ENCODE measurements at places on chromosomes 2 and 18. TPM values are rescaled to one million over a fixed set of nuclear protein-coding genes. Genes with fewer than 3 reads are reported as not detected.

- H3K4me3 ChIP-seq = no peak overlapping the region
- H3K27me3 ChIP-seq = no peaks in the 10 kb centered on the region
- peaks cover 44% of the 10 kb centered on the region for H3K4me1 ChIP-seq
These were observed 50.8 kb downstream of the TWIST2 start for GRCh38 chr2:238898534-238899281.

DNA sequence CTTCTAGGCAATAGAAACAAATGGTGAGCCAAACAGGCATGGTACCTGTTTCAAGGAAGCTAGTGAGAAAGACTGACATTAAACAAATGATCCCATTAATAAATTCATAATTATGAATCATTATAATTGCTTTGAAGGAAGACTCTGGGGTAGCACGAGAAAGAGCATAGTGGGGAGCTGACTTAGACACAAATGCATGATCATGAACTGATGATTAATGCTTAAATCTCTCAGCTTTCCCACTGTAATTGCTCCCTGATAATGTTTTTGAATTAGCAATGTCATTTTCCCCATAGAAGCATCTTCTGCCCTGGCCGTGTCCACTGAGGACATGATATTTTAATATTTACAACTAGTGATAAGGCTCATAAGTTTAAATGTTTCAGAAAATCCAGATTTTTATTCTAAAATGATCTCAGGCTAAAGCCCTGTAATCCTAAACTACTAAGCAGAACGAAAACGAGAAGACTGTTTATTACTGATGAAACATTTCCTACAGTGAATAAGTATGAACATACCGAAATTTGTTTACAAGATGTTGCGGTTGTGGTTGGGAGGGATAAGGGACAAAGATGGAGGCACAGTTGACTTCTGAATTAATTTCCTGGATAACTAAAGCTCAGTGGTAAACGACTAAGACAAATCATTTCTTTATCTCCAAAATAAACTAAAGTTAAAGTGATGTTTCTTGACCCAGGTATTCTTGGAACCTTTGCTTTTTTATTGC, 47.3 kb upstream of the TACR1 start:
- DNase-seq = no peak
- no peak overlapping the region for H3K27ac ChIP-seq
- H3K36me3 ChIP-seq = no peaks in the 10 kb centered on the region
- H3K27me3 ChIP-seq = no peaks in the 10 kb centered on the region

GRCh38 chr18:21841570-21841969, 101.0 kb downstream of the MIB1 start:
- H3K4me1 ChIP-seq = no peaks in the 10 kb centered on the region
- no peak for DNase-seq
- H3K36me3 ChIP-seq = peaks cover 4% of the 10 kb centered on the region
- H3K27me3 ChIP-seq = no peaks in the 10 kb centered on the region

The SPP2 gene
- total RNA-seq = not detected

DNA sequence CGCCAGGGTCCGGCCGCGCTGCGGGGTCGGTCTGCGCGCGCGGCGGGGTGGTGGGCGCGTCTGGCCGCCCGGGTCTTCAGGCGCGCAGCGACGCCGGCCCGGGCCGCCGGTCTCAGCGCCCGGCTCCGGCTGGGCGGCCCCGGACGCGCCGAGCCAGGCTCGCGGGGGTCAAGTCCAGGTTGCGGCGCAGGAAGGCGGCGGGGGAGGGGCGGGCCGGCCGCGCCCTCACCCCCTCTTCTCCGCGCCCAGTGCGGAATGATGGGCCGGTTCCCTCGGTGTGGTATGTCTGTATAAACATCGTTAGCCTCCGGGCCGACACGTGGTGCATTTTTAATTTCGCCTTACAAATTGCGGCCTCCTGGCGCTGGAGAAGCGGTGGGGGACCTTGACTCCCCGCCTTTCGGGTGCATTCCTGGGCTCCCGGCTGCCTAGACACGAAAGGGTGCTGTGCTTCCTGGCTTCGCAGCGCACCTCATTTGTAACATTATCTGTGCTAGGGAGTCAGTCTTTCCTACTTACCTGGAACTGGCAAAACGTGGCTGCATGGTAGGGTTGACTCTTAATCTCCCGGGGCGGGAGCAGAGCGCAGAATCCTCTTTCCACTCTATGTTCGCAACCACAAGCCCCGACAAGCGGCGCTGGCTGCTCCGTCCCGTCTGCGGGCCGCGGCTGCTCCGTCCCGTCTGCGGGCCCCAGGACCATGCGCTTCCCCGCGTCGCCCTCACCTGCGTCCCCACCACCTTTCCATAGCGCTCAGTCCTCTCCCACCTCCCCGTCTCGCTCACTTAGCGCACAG, 69.0 kb downstream of the CTAGE1 start:
- H3K4me3 ChIP-seq = peak overlapping the region; percentile 43
- no peak for DNase-seq
- no peaks in the 10 kb centered on the region for H3K27me3 ChIP-seq
- no peak overlapping the region for H3K27ac ChIP-seq
- H3K4me1 ChIP-seq = peaks cover 15% of the 10 kb centered on the region
- H3K36me3 ChIP-seq = no peaks in the 10 kb centered on the region

The AQP12A gene
- total RNA-seq = not detected

The CD8A gene
- 0.63 TPM for total RNA-seq

DNA sequence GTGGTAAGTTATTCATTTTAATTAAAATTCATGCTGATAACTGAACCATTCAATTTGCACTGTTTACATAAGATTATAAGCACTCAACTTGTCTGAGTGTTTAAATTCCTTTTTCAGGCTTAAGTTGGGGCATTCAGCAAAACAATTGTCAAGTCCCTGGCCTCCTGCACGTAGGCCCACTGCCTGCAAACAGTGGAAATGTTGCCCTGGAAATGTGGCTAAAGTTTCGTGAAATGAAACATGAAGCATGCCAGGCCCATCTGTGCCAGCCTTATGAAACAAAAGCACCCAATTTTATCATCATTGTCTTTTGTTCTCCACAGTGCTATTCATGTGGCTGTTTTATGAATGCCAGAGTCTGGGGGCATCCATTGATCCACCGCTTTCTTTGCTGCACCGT, 163.7 kb downstream of the PTGR3 start:
- no peak overlapping the region for H3K27ac ChIP-seq
- no peaks in the 10 kb centered on the region for H3K4me1 ChIP-seq
- no peaks in the 10 kb centered on the region for H3K27me3 ChIP-seq
- H3K36me3 ChIP-seq = no peaks in the 10 kb centered on the region

DNA sequence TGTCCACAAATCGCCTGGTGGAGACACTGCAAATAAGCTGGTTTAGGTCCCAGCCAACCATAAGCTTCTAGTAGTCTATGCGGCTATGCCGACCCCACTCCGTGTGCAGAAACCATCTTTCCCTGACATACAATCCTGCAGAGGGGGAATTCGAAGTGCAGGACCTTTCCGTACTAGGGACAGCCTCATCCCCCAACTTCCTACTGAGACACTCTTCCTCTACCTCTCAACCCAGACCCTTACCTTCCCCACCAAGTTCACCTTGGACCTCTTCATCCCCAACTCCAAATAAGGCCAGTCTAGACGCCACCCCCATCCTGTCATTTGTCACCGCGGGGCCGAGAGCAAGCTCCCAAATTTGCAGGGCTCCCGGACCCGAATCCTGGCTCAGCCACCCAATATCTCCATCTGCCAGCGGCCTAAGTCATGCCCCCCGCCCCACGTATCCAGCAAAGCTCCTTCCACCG, 496 bp downstream of the SUCLG1 start:
- DNase-seq = no peak
- no peaks in the 10 kb centered on the region for H3K36me3 ChIP-seq
- peaks cover 54% of the 10 kb centered on the region for H3K4me1 ChIP-seq
- peak overlapping the region; percentile 94 for H3K27ac ChIP-seq

DNA sequence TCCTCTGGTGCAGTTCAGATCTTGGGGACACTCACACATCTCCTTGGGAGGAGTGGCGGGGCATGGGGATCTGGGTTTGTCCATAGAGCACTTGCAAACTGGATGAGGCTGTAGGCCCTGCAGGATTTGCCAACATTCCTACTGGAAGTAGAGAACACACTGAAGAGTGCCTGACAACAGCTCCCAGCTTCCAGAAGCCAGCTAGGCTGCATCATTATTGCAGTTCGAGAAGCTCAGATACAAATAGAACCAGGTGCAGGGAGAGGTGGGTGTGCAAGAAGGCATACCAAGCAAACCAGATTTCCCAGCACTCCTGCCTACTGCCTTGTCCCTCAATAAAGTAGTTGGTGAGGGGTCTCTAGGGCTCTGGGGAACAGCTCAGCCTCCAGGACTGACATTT, 52.5 kb downstream of the RHOB start:
- no peak overlapping the region for H3K27ac ChIP-seq
- peak; percentile 9 for DNase-seq
- no peaks in the 10 kb centered on the region for H3K36me3 ChIP-seq

GRCh38 chr2:29213888-29214291, 98.7 kb downstream of the CLIP4 start:
- no peak overlapping the region for H3K4me3 ChIP-seq
- no peaks in the 10 kb centered on the region for H3K36me3 ChIP-seq
- H3K4me1 ChIP-seq = no peaks in the 10 kb centered on the region
- no peak for DNase-seq
- H3K27ac ChIP-seq = no peak overlapping the region
- H3K27me3 ChIP-seq = no peaks in the 10 kb centered on the region

The MERTK gene
- total RNA-seq = 26.9 TPM

DNA sequence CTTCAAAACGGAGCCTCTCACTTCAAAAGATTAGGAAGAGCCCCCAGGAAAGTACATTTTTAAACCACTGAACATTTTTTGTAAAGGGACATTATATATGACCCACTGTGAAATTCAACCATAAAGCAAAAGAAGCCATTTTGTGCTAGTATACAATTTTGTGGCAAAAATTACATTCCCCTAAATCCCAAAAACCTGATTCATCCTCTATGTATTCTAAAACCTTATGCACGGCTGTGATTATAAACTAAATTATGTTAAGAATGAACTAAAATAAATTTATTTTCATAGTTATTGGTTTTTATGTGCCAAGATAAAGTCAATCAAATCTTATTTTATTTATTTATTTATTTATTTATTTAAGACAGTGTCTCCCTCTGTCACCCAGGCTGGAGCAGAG, 48.5 kb downstream of the RTN4 start:
- no peaks in the 10 kb centered on the region for H3K36me3 ChIP-seq
- peaks cover 79% of the 10 kb centered on the region for H3K4me1 ChIP-seq
- DNase-seq = no peak
- H3K27me3 ChIP-seq = no peaks in the 10 kb centered on the region

The CYP20A1 gene
- total RNA-seq = 28.5 TPM

- no peaks in the 10 kb centered on the region for H3K4me1 ChIP-seq
- H3K4me3 ChIP-seq = no peak overlapping the region
- no peak for DNase-seq
- no peaks in the 10 kb centered on the region for H3K27me3 ChIP-seq
- no peak overlapping the region for H3K27ac ChIP-seq
- H3K36me3 ChIP-seq = no peaks in the 10 kb centered on the region
These were observed 60.3 kb downstream of the MEX3C start for GRCh38 chr18:51137026-51137729.

The RAB12 gene
- total RNA-seq = 53.6 TPM

The CFAP65 gene
- not detected for total RNA-seq

DNA sequence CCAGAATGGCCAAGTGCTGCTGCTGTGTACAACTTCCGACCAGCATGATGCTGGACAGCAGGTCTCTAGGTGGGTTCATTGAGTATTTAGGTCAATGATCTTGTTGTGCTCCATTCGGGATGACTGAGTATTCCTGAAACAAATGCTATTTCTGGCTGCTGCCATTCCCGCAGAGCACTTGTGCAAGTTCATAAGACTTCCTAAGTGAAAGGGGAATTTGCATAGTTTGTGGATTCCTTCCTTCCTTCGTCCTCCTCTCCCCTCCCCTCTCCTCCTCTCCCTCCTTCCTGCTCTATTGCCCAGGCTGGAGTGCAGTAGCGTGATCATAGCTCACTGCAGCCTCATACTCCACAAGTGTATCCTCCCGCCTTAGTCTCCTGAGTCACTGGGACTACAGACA, 40.4 kb downstream of the LDLRAD4 start:
- H3K27me3 ChIP-seq = no peaks in the 10 kb centered on the region
- no peak for DNase-seq
- no peaks in the 10 kb centered on the region for H3K4me1 ChIP-seq
- no peak overlapping the region for H3K4me3 ChIP-seq

DNA sequence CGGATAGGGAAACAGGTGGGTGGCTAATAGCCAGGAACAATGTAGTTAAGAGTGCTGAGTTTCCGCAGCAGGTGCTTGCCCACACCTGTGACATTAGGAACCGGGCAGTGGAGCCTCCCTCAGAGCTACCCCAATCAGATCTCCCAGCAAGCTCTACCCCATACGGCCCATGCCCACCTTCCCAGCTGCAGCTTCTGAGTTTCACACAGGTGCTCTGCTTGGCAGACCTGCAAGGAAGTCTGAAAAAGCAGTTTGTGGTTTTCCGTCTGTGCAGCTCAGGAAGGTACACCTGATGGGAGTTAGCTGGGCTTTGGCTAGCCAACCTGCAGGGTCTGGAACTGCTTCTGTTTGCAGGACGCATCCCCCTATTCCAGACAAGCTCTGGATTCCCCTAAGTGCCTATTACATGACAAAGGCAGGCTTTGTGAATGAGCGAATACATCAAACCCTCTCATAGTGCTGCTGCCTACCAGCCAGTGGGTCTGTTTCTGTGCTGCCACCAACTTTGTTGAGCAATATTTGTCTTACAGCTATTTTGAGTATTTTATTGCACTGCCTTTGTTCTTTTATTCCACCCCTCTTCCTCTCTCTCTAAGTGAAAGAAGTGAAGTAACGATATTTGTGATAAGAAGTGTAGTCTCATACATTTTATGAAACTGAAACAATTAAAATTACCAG, 24.7 kb upstream of the CEP68 start:
- H3K4me3 ChIP-seq = peak overlapping the region; percentile 4
- DNase-seq = no peak
- H3K4me1 ChIP-seq = peaks cover 29% of the 10 kb centered on the region
- no peaks in the 10 kb centered on the region for H3K36me3 ChIP-seq
- no peaks in the 10 kb centered on the region for H3K27me3 ChIP-seq

The PLEKHA3 gene
- total RNA-seq = 7.2 TPM

GRCh38 chr2:220574038-220574437, 946.6 kb downstream of the SLC4A3 start:
- H3K27ac ChIP-seq = no peak overlapping the region
- H3K36me3 ChIP-seq = no peaks in the 10 kb centered on the region
- H3K4me3 ChIP-seq = no peak overlapping the region
- H3K27me3 ChIP-seq = no peaks in the 10 kb centered on the region

DNA sequence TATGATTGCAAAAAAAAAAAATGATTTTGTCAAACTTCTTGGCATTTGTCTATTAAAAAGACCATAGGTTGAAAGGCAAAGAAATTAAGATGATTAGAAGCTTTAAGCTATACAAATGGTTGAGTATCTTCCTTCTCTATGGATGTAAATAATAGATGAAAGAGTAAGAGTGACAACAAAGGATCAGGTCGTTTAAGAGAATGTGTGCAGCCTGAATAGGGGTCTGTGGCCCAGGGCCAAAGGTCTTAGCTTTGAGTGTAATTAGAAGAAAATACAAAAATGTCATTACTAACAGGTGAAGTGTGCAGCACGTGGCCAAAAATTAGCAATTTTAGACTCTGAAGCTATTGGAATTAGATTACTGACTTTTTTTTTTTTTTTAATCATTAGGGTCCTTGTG, 122.4 kb downstream of the GREB1L start:
- H3K4me1 ChIP-seq = no peaks in the 10 kb centered on the region
- no peaks in the 10 kb centered on the region for H3K36me3 ChIP-seq
- no peak overlapping the region for H3K4me3 ChIP-seq
- H3K27me3 ChIP-seq = no peaks in the 10 kb centered on the region
- DNase-seq = no peak
